ENCODE measurements at places on chromosomes 2 and 18. TPM values are rescaled to one million over a fixed set of nuclear protein-coding genes. Genes with fewer than 3 reads are reported as not detected.

The RTP5 gene
- polyA plus RNA-seq: not detected

The SNTG2 gene
- 0.98 TPM for polyA plus RNA-seq

The LRRTM4 gene
- 3.3 TPM for polyA plus RNA-seq

The ATP9B gene
- 41.5 TPM for polyA plus RNA-seq

The CYP1B1 gene
- polyA plus RNA-seq: 1.4 TPM

The LBX2 gene
- polyA plus RNA-seq: 0.35 TPM

The DLGAP1 gene
- polyA plus RNA-seq: 1.6 TPM

The TUBB8B gene
- polyA plus RNA-seq: 1.1 TPM

The L3MBTL4 gene
- 5.7 TPM for polyA plus RNA-seq

The ICA1L gene
- 20.4 TPM for polyA plus RNA-seq

The HMSD gene
- 2.5 TPM for polyA plus RNA-seq

The CCDC85A gene
- polyA plus RNA-seq: 2.0 TPM

The MYCN gene
- 18.7 TPM for polyA plus RNA-seq

The RIT2 gene
- polyA plus RNA-seq: not detected

The EIF4E2 gene
- polyA plus RNA-seq: 96.6 TPM

The CD302 gene
- 54.9 TPM for polyA plus RNA-seq

The MAP3K19 gene
- polyA plus RNA-seq: 0.79 TPM

The PNKD gene
- 59.5 TPM for polyA plus RNA-seq

The SLC16A14 gene
- 13.0 TPM for polyA plus RNA-seq

The CCDC148 gene
- polyA plus RNA-seq: 6.0 TPM

The DOK6 gene
- polyA plus RNA-seq: 16.5 TPM
